RPMI8226 (cell line): ENCODE measurements at places on chromosomes 1 and 21.

- DNase-seq = no peak
Observed at GRCh38 chr1:157844089-157844830, 2.7 kb upstream of the CD5L start.

DNA sequence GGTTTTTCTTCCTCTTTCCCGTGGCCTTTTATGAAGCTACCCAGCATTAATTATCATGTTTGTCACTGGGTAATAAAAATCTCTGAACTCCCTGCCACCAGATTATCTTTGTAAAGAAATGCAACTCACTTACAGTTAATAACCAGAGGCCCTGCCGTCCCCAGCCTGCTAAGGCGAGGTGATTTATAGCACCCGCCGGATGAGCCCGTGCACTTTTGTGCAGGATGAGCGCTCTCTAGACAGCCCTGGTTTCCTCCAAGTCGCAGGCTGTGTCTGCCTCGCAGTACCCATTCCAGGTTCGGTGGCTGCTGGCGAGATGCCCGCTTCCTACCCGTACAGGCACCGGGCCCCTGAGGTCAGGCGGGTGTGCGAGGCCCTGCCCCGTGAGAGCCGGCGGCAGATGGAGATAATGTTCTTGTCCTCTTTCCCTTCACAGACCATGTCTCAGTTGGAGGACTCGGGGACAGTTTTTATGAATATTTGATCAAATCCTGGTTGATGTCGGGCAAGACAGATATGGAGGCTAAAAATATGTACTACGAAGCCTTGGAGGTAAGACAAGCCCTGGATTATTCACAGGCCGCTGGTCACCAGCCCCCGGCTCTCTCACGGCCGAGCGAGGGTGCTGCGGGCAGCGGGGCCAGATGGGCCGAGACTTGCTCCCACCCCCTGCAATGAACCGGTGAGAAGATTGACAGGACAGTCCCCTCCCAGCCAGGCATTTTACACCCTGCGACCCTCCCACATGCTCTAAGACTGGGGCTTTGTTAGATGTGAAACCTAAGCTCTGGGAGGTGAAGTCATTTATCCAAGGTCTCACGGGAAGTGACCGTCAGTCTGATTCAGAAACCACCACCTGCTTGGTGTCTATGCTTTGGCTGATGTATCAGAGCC is 28.5 kb upstream of the SELENON start:
- peak; percentile 70 for DNase-seq

DNA sequence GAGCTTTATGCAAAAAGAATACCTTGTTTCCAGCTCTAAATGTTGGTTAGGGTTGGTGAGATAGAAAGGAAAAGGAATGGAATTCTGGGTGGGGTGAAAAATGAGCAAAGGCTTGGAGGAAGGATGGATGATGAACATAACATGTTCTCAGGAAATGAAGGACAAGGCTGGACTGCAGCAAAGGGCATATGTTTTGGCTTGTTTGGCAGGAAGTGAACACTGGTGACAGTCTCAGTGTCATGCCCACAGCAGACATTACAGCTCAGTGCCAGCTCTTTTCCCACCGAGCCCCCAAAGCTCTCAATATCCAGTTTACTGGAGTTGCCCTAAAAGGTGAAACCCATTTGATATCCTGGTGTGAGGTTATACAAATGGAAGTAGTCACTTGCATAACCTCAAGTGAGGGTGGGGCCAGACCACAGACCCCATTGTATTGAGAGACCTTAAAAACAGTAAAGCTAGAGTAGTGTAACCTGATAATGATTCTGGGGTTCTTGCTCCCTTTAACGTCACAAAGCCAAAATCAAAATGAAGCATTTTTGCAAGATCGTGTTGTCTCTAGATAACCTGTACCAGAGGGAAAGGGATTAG is 270.6 kb downstream of the NFIA start:
- no peak for DNase-seq

DNA sequence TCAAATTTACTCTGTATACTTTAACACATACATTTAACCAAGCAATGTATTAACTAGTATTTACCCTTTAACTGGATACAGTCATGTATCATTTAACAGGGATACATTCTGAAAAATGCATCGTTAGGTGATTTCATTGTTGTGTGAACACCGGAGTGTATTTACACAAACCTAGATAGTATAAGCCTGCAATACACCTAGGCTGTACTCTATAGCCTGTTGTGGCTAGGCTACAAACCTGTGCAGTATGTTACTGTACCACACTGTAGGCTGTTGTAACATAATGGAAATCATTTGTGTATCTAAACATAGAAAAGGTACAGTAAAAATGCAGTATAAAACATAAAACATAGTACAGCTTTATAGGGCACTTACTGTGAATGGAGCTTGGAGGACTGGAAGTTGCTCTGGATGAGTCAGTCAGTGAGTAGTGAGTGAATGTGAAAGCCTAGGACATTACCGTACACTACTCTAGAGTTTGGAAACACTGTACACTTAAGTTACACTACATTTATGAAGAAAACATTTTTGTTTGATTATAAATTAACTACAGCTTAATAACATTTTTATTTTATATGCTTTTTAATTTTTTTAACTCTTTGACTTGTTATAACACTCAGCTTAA is 21.3 kb downstream of the RGS4 start:
- no peak for DNase-seq

- DNase-seq = no peak
Observed at GRCh38 chr1:12179111-12179519, 12.3 kb downstream of the TNFRSF1B start.

GRCh38 chr21:20459838-20460237 is 538.4 kb upstream of the NCAM2 start:
- DNase-seq = no peak
